Activated naive CD4-positive, alpha-beta T cell treated with anti-CD3 and anti-CD28 coated beads, Interleukin-2, amount 50 U/mL, for 72 hours (primary cell): ENCODE measurements at places on chromosomes 6 and 20. TPM values are rescaled to one million over a fixed set of nuclear protein-coding genes. Genes with fewer than 3 reads are reported as not detected.

Gene DNAH8
- not detected for total RNA-seq

Gene GPR63
- total RNA-seq: 0.41 TPM

Gene LAMA4
- not detected for total RNA-seq

Gene AGER
- 26.3 TPM for total RNA-seq

Gene IRAK1BP1
- 2.3 TPM for total RNA-seq

Gene MCCD1
- total RNA-seq: not detected

Gene ITPA
- total RNA-seq: 77.4 TPM

Gene RIPPLY2
- not detected for total RNA-seq

Gene DEFB114
- total RNA-seq: not detected

Gene PACRG
- 0.43 TPM for total RNA-seq

Gene VTA1
- total RNA-seq: 42.6 TPM

Gene DDO
- total RNA-seq: 0.34 TPM

Gene SGK2
- total RNA-seq: 0.82 TPM

Gene PTCHD4
- total RNA-seq: not detected

Gene MOXD1
- total RNA-seq: 0.07 TPM

Gene PACSIN1
- not detected for total RNA-seq

Gene TAGAP
- total RNA-seq: 65.0 TPM

Gene SALL4
- 0.36 TPM for total RNA-seq

Gene CST7
- 50.3 TPM for total RNA-seq

Gene C6orf58
- total RNA-seq: not detected
